Uterine smooth muscle cell (primary cell): ENCODE measurements at places on chromosomes 4 and X. TPM values are rescaled to one million over a fixed set of nuclear protein-coding genes. Genes with fewer than 3 reads are reported as not detected.

Gene CYBB
- under 0.01 TPM in 1 of 2 replicates, not detected in the other for total RNA-seq

Gene ARMCX2
- total RNA-seq = 73.7 and 155 TPM in 2 replicates

Gene SLC2A9
- total RNA-seq = 0.33 and 1.4 TPM in 2 replicates

Gene CCDC120
- total RNA-seq = 0.11 and 0.37 TPM in 2 replicates
